ENCODE measurements at places on chromosomes 5 and 9.

- no peak for DNase-seq
Observed at GRCh38 chr9:114386886-114387679, 699 bp downstream of the AKNA start.

- DNase-seq, result no peak
Observed at GRCh38 chr5:164013077-164013670, 507.8 kb downstream of the MAT2B start.

GRCh38 chr9:136885950-136886578 lies at the start of gene TRAF2:
TSS of gene TRAF2 (plus strand) at chr9:136886516. CDS start at chr9:136898741, 12,225 bp downstream.
- DNase-seq, result peak; percentile 91

DNA sequence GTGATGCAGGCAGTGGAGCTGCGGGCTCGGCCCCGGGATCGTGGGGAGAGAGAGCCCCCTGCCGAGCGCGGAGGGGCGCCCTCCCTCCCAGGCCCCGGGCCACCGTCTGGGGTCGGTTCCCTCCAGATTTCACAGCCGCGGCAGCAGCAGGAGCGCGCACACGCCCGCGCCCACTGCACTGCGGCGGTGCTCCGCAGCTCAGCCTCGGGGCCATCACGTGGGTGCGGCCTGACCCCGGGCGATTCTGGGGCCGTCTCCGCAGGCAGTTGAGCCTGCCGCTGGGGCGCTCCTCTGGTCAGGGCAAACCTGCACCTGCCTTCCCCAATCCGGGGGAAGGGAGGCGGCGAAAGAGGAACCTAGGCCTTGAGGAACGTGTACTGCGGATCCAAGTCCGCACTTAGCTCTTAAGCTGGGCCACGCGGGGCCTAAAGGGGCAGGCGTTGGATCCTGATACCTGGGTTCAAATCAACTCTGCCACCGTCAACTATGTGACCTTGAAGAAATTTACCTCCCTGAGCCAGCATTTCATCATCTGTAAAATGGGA lies 9.4 kb upstream of the DELE1 start:
- no peak for DNase-seq

GRCh38 chr5:157559301-157559700 lies 16.3 kb downstream of the ADAM19 start:
- no peak for DNase-seq

- DNase-seq, result no peak
Observed at GRCh38 chr5:33513462-33514185, 72.9 kb downstream of the TARS1 start.

GRCh38 chr9:125494653-125494915 lies 212.4 kb downstream of the MAPKAP1 start:
- DNase-seq, result no peak

DNA sequence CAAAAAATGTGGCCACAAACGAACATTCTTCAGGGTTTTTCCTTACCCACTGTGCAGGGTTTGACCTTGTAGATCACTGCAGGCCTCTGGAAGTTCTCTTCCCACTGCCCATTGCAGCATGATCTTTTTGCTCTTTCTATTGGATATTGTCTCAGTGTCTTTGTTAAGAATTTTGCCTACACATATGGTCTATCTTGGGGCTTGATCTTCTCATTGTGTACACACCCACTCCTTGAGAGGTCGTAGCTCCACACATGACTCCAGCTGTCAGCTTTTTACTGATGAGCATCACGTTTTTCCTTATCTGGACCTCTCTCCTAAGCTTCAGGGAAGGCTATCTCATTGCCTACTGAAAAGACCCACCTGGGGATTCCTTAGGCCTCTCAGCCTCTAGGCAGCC lies 3.0 kb upstream of the GLRX start:
- no peak for DNase-seq

DNA sequence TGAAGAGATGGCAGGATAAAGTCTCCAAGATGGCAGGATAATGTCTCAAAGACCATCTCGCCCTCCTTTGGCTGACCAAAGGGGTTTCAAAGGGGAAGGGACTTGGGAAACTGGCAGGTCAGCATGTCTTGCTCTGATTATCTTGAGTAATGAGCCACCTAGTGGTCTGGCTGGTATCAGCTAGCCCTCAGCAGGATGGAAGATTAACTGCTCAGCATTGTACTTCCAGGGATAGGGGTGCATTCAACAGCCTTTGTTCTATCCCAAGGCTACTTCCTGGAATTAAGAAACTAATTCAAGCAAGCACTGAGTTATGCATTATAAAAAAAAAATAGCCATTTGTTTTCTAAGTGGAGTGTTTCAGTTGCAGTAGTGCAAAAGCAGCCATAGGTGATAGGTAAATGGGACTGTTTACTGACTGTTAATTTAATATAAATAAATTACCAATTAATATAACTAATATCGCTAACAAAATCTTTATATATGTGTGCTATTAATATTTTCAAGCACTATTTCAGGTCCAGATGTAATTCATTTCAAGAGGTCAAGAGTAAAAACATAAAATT lies 555.5 kb downstream of the CDH9 start:
- DNase-seq, result no peak

DNA sequence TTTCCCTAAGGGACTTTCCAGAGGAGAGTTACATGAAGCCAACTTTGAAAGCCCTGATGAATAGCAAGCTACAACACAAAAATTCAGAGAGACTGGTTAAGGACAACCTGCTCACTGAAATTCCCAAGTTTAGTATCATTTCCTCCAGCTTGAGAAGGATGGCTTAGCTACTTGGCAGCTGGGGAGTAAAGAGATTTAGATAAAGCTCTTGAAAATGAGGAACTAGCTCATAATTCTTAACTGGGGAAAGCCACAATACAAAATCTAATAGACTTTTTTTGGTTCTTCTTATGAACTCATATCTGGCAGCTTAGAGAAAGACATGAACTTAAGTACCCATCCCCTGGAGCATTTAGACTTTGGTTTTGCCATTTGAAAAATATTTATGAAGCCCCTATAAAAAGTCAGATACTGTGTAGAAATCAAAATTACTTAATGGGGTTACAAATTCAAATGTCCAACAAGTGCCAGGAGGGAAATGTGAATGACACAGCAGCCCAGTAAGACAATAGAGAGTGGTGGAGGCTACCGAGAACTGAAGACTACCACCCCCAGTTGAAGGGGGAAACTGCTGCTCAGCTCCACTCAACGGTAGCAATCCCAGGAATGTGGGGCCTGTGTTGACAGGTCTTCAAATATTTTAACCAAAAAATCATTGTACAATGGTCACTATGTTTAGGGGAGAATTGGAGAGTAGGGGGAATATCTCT lies 79.4 kb upstream of the ADRB2 start:
- DNase-seq, result no peak

- no peak for DNase-seq
Observed at GRCh38 chr5:53169933-53170332, 60.4 kb upstream of the MOCS2 start.

- no peak for DNase-seq
Observed at GRCh38 chr9:15253786-15254185, 53.2 kb downstream of the TTC39B start.

DNA sequence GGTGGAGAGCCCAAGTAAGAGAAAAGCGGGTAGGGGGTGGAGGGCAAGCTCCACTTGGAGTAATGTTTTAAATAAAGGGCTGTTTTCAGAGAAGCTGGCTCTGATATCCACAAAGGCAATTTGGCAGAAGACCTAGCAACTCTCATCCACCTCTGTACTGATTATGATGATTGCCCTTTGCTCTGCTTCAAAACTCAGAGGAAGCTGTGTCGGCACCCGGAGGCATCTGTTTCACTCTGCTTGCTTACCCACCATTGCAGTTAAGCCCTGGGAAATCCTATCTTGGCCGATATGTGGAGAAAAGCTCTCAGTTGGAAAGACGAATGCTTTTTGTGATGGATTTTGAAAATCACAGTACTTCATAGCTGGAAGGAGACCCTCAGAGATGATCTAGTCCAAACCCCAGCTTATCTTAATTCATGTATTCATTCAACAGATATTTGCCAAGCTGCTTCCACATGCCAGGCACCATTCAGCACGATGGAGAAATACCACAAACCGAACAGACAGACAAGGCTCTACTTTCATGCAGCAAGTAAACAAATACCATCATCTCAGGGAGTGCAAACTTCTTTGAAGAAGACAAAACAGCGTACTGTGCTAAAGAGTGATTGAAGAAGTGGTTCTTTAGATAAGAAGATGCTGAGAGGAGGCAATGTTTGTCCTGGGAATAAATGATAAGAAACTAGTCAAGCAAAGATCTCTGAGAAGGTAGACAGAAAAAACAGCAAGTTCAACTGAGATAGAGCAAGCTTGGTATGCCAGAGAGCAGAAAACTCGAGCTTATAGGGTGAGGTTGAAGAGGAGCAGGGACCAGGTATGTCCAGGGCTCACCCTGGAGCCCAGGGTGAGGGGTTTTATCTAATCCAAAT lies 140.4 kb upstream of the SPDL1 start:
- DNase-seq, result no peak

DNA sequence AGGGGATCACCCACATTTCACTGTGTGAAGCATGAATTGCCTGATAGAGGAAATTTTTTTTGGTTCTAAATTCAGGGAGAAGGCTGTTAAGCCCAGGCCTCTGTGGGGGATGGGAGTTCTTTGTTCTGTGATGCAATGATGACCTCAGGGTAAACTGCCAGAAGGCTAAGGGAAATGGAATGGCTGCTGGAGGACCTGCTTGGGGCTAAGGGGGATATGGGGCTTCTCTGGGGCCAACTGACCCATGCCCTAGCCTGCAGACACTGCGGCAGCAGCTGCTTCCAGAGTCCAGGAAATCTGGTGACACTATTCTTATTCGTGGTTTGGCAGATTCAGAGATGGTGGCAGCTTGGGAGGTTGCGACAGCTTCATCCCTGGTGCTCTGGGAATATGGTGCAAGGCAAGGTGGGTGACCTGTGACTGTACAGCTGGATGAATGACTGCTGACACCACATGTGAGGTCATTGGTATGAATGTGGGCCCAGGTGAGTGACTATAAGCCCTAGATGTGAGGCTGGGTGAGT lies 30.3 kb downstream of the VCP start:
- no peak for DNase-seq

- DNase-seq, result no peak
Observed at GRCh38 chr5:177314376-177315342, 3.0 kb upstream of the MXD3 start.

Measured in stimulated activated CD8-positive, alpha-beta memory T cell treated with anti-CD3 and anti-CD28 coated beads, Interleukin-15, amount 100 ng/mL, for 24 hours (primary cell).